Daoy (cell line): ENCODE measurements at places on chromosomes 1 and 21.

GRCh38 chr21:44487831-44488230 lies 32.5 kb downstream of the LRRC3 start:
- DNase-seq, result no peak

DNA sequence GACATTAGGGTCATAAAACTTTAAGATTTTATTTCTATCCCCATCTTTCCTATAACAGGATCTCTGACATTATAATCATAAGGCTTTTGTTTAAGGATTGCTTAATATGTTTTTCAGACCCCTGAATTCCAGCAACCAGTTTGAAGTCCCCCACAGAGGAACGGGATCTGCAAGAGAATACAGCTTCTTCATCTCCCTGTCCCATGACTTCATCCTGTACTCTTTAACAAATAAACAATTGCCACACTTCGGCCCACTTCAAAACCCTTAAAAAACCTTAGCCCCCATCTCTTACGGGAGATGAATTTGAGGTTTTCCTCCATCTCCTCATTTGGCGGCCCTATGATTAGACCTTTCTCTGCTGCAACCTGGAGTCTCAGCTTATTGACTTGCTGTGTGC lies 35.8 kb downstream of the TESK2 start:
- no peak for DNase-seq

DNA sequence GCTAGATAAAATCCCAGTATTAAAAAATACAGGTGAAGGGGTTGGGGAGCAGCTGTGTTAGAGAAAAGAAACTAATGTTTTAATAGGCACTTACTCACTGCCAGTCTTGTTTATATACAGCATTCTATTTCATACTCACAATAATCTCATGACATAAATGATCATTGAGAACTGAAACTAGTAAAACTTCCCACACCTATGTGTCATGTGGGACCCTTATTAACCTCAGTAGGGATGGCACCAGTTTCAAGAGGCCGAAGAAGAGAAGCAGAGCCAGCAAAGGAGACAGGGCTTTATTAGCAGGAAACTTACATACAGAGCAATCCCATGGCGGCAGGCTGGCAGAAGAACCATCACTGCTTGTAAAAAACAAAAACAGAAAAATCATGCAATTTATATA lies 48.8 kb upstream of the KCNH1 start:
- no peak for DNase-seq

GRCh38 chr1:51025374-51025773 lies 55.3 kb downstream of the CDKN2C start:
- no peak for DNase-seq

- peak; percentile 90 for DNase-seq
Observed at GRCh38 chr1:170707959-170708655, 44.2 kb downstream of the PRRX1 start.

DNA sequence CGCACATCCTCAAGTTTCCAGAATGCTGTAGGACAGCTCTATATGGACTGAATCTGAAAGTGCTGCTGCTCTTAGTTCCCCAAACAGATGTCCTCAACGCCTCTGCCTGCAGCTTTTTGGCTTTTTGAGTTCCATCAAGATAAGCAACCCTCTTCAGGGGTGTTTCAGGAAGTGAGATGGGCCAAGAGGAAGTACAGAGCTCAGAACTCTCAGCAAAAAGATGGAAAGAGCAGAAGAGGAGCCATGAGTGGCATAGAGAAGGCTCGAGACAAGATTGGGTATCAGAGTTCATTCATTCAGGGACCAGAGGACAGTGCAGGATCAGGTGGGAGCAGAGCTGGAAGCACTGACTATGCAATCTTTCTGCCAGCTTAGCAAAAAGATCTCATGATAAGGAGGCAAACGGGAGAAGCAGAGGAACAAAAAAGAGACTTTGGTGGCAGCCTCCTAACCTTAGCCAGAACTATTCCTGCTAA lies at the start of the genes ADORA3 and TMIGD3:
ADORA3 (minus strand) TSS at position 49 of the 476 bp plus-strand sequence. CDS start 279 bp downstream, outside the sequence.
TMIGD3 (minus strand) TSS at position 49 of the 476 bp plus-strand sequence. CDS start 279 bp downstream, outside the sequence.
- no peak for DNase-seq

- peak; percentile 4 for DNase-seq
Observed at GRCh38 chr1:75616436-75617433, 5.8 kb upstream of the SLC44A5 start.

GRCh38 chr1:230149751-230150584 lies 82.9 kb downstream of the GALNT2 start:
- DNase-seq, result no peak

- DNase-seq, result no peak
Observed at GRCh38 chr1:229599218-229599954, 26.5 kb downstream of the TAF5L start.

DNA sequence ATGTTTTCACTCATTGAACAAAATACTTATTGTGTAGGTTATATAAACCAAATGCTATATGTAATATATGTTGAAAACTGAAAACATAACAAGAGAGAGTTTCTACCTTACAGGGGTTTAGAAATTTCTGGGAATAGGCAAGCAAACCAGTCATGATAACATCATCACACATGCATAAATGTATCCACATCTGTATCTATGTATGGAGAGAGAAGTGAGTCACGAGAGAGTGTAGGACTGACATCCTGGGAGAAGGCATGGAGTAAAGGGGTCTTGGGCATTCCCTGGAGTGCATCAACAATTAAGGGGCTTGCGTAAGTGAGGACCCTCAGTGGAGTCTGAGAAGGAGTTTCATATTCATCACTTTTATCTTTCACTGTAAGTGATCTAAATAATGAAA lies 65.5 kb downstream of the PCNX2 start:
- no peak for DNase-seq

DNA sequence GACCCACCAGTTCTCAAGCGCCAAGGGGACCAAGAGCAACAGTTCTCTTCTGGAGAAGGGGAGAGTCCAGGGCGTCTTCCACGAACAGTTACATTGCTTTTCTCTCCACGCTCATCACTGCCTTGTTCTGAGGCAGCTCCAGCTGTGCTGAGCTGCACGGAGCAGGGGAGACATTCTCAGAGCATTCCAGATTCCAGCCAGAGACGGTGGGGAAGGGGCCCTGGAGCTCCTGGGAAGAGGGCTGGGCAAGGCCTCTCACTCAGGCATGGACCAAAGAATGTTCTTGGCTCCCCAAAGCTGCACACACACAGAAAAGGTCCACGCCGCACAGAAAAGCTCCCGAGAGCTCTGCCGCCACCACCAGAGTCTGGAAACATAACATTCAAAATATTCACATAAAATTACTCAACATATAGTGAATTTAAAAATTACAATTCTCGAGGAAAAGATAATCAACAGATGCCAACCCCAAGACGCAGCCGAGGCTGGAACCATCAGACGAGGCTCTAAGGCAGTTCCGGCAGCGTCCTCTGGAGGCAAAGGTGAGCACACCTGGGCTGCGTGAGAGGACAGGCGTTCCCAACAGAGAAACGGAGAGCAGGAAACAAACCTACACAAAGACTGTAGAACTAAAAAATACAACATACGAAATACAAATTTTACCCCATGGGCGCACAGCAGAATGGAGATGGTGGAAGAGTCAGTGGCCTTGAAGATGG lies 40.5 kb downstream of the UBE2G2 start:
- DNase-seq, result no peak

DNA sequence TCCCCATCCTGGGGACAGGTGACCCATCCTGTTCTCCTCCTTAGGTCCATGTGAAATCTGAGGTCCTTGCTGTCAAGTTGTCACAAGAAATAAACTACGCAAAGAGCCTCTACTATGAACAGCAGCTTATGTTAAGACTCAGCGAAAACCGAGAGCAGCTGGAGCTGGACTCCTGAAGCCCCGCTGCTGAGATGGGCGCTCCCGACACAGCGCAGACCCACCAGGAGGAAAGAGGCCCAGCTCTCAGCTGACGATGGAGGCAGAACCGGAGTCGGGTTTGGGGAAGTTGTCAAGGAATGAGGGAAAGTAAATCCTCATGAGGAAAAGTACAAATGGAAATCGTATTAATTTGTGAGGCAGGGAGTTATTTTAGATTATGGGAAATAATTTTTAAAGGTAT lies 109.2 kb downstream of the DHRS3 start:
- no peak for DNase-seq

DNA sequence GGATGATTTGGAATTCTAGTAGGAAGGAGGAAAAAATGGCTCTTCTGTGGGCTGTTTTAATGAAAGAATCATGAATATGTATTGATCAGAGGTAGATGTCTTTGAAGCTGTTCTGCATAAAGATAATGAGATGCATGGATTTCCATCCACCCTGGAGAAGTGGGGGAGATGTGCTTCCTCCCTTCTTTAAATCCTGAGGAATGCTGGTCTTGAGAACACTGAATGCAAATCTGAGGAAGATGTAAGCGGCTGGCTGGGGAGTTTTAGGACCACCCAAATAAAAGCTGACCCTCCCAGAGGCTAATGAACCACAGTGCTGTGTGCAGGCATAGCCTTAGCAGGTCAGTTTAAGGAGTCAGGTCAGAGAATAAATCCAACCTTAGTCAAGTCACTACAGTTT lies 37.3 kb downstream of the ZMYND12 start:
- DNase-seq, result no peak
